Vagina (tissue), 2 donors: ENCODE measurements at places on chromosomes 5 and 9.

DNA sequence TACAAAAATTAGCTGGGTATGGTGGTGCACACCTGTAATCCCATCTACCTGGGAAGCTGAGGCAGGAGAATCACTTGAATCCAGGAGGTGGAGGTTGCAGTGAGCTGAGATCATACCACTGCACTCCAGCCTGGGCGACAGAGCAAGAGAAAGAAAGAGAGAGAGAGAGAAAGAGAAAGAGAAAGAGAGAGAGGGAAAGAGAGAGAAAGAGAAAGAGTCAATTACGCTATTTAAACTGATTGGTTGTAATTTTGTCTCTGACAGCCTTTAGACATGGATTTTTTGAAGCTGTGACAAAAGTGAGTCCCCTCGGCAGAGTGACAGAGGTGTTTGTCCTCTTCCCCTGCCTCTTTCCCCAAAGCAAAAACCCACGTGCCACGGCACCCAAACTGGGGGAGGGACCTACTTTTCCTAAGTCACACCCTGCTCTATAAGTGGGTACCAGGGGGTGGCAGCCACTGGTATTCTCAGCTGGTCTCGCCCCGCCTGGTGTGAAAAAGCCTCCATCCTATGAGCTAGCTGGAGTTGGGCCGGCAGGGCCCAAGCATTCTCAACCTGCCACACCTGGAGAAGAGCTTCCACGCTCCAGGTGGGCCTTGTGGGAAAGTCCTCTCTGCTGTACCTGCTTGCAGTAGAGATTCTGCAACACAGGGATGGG is 3.4 kb upstream of the CFAP157 start:
- no peak for DNase-seq

- DNase-seq = no peak
Observed at GRCh38 chr5:74627646-74628279, 12.8 kb downstream of the ENC1 start.

DNA sequence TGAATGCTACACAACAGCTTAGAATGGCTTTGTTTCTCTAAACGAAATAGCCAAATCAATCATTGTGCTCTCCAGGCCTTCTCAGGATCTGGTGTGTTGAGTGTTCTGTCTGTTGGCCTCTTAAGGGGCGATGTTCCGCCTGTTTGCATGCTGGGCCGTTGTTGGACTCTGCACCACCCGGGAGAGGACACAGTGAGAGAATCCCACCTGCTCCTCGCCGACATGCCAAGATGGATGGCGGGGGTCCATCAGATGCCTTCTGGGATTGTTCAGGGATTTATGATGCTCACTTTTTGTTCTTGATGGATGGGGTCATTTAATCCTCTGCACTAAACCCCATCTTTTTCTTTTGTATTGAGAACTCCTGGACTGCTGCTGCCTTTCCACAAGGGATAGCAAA is 159.9 kb downstream of the NTRK2 start:
- no peak for DNase-seq

GRCh38 chr5:96743065-96743768 is 64.5 kb downstream of the ERAP1 start:
- no peak for DNase-seq

- no peak for DNase-seq
Observed at GRCh38 chr9:76646249-76646648, 118.0 kb upstream of the PCA3 start.

DNA sequence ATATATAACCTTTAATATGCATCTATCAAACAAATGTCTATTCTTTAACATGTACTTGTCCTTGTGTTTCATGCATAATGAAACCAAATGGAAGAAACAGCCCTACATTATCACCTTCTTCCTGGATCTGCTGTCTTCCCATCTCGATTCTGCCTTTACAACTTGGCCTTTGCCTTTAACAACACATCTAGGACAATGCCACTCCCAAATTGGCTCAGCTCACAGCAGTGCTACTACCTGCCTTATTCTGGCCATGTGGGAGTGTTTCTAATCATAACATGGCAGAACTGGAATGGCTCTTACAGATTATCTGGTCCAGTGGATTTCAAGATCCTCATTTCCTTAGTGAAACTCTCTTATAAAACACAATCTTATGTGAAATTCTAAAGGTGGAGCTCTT is 176.5 kb downstream of the CARTPT start:
- DNase-seq = no peak

DNA sequence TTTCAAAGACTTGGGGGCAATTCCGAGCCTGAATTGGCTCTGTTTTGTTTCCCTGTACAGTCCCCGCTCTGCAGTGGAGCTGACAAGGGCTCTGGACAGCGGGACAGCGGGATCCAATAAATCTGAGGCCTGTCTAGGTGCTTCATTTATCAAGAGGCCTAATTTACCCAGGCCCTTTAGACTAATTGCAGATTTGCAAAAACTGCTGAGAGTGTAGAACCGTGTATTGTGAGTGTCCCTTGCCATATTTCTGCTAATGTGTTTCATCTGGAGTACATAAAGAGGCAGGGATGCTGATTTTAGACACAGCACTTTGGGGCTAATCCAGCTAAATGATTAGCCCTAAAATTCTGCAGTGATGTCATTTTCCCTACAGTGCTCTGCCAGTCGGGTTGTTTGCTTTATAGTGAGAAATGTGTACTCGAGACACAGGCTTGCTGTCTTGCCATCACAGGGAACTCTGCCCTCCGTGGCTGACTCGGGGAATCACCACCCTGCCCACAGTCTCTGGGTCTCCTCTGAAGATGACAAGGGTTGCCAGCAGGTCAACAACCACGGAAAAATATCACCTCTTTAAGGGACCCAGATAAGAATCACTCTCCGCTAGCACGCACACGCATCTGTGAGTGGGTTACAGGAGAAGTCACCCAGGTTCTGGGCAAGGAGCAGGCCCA is 592.0 kb downstream of the BNC2 start:
- no peak for DNase-seq

DNA sequence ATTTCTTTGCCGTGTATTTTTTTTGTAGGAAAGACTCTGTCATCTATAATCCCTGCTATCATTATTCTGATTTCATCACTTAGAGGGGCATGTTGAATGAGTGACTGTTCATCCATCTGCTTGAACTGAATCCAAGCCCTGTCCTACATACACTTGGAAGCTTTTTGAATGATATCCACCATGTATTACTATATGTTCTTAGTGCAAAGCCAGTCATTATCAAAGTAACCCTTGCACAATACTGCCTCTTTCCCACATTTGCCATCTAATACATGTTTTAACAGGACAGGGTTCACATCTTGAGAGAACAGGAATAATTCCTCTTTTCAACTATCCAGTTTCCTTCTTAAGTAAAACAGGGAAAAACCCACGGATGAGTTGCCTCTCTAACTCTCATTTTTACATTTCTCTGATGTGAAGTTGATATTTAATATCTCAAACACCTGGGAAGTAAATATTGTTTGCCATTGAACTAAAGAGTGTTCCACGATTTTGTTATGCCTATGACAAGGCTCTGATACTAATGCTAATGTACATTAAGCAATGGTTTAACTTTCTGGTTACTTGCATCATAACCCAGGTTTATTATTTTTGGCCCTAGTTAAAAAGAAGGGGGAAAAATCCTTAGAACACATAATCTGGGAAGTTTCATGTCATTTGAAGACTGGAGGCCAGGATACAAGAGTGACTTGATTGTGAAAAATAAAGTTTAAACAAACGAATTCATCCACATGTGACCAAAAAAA is 103.7 kb upstream of the TARS1 start:
- no peak for DNase-seq

GRCh38 chr5:40521108-40521785 is 158.5 kb upstream of the PTGER4 start:
- DNase-seq = no peak

DNA sequence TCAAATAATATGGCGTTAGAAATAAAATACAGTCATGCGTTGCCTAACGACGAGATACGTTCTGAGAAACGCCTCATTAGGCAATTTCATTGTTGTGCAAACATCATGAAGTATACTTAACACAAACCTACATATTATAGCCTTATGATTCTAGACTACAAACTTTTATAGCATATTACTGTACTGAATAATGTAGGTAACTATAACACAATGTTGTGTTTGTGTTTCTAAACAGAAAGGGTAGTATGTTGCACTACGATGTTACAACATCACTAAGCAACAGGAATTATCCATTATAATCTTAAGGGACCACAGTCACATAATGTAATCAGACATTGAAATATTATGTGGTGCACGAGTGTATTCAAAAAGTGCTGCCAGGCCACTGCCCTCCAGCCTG is 3.0 kb upstream of the SMC2 start:
- no peak for DNase-seq

GRCh38 chr9:135350003-135350315 is 129.6 kb upstream of the PPP1R26 start:
- no peak for DNase-seq

GRCh38 chr5:115962239-115962564 is at the start of gene LVRN:
Gene LVRN (plus strand): TSS chr5:115962475. CDS start chr5:115962618, 143 bp downstream.
- DNase-seq = no peak

DNA sequence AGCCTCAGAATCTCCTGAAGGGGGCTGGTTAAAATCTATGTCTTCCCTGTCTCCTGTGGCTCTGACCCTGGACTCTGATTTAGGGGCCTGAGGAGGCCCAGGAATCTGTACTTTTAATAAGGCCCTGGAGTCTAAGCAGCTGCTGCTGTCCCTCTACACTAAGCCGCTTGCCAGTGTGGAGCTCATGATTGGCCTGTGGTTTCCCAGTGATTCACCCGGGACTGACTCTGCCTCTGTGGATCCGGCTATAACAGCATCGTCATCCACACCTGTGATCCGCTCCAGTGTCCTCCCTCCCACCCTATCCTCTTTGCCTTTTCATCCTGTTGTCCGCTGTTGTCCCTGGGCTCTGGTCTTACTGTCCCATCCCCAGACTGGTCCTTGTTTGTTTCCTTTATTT is 3.7 kb downstream of the SLC31A2 start:
- no peak for DNase-seq

DNA sequence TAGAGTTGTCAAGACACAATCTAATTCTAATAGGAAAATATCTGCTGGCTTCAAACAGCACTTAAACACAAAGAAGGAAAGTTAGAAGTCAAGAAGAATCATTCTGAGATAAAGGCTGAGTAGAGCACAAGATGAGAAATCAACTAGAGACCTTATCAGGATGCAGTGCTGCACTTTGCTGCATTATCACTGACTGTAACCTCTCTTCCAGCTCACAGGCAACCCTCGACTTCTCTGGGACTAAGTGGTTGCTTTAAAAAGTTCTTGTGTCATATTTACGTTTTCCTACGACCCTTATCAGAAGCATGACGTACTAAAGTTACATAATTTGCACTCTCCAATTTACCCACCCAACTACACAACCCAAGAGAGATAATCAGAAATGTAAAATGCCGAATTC is 176.1 kb downstream of the MLLT3 start:
- no peak for DNase-seq

GRCh38 chr9:91515074-91515687 is 91.5 kb upstream of the NFIL3 start:
- peak; percentile 94 for DNase-seq

GRCh38 chr5:33679791-33680190 is 212.0 kb downstream of the ADAMTS12 start:
- DNase-seq = no peak
